Tibial artery (tissue), 4 donors: ENCODE measurements at places on chromosomes 3 and 15.

GRCh38 chr3:27666708-27667107 lies 55.4 kb downstream of the EOMES start:
- peak; percentile 77 for DNase-seq

DNA sequence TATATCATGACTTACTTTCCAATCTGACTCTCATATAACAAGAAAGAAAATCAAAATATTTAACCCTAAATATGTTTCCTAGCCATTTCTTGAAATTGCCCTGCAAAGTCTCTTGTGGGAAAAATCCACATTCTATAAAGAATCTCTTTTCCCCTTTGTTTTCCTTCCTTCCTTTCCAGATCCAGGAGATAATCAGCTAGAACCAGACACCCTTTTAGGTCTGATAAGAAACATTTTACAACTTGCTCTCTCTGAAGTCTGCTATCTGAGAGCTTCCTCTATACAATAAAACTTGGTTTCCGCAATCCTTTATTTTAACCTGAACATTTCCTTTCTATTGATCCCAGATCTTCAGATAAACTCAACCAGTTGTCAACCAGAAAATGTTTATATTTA lies 100.5 kb upstream of the RNU6-1 start:
- no peak for DNase-seq

DNA sequence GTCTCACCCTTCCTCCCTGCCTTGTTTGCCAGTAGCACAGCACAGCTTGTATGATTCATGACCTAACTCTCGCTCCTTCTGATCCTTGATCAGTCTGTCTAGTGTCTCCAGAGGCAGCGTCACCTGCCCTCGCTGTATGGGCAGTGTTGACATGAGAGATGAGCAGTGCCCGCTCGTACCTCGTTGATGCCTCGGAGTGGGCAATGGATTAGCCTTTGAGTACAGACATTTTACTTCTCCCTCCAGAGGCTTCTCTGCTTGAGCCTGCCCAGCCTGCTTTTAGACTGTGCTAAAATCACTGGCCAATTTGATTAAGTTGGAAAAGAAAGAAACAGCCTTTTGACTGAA lies 569.0 kb downstream of the NTRK3 start:
- no peak for DNase-seq

DNA sequence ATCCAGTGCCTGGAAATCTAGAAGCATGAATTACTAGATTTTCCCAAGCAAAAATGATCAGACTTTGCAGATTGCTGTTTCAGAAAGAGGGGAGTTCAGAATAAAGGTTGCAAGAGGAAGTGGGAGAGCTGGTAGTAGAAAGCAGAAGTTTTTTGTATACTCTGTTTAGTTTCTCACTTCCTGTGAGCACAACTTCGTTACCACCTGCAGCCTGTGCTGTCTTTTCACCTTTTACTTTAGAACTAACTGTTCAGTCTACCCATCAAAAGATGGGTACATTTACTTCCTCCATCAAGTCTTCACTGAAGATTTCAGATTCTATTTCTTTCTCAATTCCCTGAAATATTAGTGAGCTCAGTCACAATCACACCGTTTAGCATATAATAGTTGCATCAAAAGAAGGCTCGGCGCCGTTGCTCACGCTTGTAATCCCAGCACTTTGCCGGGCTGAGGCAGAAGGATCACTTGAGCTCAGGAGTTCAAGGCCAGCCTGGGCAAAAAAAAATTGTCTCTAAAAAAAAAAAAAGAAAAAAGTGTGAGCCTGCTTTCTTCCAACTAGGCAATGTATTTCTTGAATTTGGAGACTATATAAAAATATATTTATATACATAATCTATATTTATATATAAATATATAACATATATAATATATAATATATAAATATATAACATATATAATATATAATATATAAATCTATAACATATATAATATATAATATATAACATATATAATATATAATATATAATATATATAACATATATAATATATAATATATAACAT lies 1.8 kb upstream of the CEP97 start:
- DNase-seq, result no peak

- no peak for DNase-seq
These were observed 63.5 kb downstream of the CMSS1 start for GRCh38 chr3:99881121-99881524.
